Thoracic aorta (tissue), 2 donors: ENCODE measurements at places on chromosomes 12 and 14.

DNA sequence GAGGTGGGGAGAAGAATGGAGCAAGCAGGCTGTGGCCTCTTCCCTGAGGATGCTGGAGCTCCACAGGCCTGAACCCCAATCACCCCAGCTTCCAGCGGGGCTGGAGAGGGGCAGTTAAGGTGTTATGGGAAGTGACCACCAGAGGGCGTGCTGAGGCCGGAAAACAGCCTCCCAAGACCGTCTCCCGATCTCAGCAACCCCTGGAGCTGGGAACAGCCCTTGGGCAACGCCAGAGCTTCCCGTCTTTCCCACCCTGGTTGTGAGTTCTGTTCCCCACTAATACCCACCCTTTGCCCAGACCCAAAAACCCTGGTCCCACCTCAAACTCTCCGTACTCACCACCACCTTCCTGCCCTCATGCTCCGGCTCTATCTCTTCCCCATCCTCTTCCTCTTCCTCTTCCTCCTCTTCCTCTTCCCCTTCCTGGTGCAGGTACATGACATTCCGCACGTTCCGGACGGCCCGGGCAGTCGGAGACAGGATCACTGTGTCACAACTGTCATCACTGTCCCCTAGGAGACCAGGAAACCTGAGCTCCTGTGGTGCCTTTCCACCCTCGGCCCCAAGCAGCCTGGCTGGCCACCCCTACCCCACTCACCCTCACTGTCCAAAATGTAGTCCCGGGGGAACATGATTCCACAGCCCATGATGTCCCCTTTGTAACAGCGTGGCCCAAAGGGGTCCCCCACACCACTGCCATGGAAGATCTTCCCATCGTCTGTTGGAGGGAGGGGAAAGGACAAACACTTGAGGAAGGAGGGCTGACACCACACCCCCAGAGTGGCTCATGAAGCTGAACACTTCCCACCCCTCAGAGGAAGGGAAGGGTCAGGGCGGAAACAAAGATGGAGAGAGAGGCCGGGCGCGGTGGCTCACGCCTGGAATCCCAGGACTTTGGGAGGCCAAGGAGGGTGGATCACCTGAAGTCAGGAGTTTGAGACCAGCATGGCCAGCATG is 12.9 kb downstream of the SPRYD3 start:
- no peak for DNase-seq

- no peak for DNase-seq
Observed at GRCh38 chr14:44490966-44491365, 16.1 kb downstream of the FSCB start.

DNA sequence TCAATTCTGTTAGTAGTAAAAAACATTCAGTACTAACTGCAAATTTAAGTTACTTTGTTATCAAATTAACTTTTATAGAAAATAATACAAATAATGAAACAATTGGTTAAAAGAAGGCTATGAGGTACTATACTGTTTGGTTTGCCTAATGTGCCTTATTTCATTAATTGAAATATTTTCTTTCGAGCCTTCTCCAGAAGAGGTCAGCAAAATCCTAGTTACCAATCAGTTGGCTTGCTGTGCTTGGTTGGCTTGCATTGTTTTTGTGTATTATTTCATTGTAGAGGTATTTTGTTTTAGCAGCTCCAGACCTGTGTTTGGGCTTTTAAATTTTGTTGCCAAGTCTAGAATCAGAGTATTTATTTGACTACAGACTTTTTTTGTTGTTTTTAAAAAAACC is 68.5 kb downstream of the AEBP2 start:
- DNase-seq = no peak

GRCh38 chr12:128009108-128009507 is 257.9 kb upstream of the TMEM132C start:
- no peak for DNase-seq

GRCh38 chr14:99287269-99287942 is 15.4 kb upstream of the BCL11B start:
- no peak for DNase-seq

DNA sequence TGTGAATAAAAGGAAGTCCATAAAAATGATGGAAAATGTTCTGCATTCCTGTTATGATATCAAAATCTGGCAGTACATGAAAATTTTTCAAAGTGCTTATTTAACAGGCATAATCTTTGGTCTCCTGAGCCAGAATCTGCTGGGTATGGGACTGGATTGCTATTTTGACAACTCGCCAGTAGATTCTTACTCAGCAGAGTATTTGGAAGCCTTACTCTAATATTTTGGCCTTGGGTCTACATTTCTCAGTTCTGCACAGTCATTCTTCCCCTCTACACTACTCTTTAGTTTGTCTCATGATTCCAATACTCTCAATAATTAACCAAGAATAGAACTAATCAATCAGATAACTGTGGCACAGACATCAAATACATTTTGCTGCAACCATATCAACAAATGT is 1.1 kb upstream of the SLCO1B1 start:
- no peak for DNase-seq

- DNase-seq = no peak
Observed at GRCh38 chr12:26396402-26396801, 201.0 kb downstream of the SSPN start.

GRCh38 chr14:68369281-68370056 is 423.4 kb downstream of the ZFP36L1 start:
- DNase-seq = no peak

- DNase-seq = no peak
Observed at GRCh38 chr12:41866878-41867430, 277.7 kb downstream of the GXYLT1 start.

DNA sequence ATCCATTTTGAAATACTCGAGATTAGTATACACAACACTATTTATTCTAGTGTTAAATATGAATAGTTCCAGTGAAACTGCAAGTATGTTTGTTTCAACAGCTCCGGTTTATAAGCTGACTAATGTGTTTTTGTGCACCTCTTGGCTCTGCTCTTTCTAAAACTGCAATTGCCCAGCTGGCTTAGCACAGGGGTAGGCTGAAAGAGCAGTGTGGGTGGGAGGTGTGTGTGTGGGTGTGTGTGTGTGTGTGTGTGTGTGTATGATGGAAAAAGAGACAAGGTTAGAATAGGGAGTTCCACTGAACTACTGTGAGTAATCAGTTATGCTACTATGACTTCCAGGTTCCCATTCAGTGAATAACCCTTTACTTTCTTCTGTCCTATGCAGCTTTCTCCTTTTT is 37.8 kb upstream of the DDHD1 start:
- no peak for DNase-seq

GRCh38 chr12:102120564-102120873 is 536 bp downstream of the PARPBP start:
- DNase-seq = no peak

- DNase-seq = no peak
Observed at GRCh38 chr14:39398382-39398781, 33.9 kb downstream of the FBXO33 start.

GRCh38 chr14:70018713-70019211 is 139.5 kb downstream of the SMOC1 start:
- DNase-seq = no peak

- DNase-seq = no peak
Observed at GRCh38 chr12:72289633-72290032, 17.5 kb downstream of the TRHDE start.

DNA sequence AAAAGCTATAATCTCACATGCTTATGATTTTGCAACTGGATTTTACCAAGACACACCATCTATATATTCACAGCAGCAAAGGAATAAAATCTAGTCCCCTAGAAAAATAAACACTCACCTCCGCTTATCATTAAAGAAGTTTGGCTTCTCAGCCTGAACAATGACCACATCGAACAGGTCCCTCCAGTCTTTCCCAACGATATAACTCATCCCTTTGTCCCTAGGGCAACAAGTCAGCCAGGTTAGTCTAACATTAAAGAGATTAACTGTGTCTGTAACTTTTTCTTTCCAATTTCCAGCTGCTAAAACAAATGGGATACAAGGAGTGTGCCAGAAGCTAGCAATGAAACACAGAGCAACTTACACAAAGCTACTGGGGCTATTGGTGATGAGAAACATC is 48.0 kb downstream of the NT5DC3 start:
- DNase-seq = no peak

GRCh38 chr14:50099335-50099734 is 17.0 kb downstream of the VCPKMT start:
- no peak for DNase-seq
